Lung microvascular endothelial cell (primary cell): ENCODE measurements at places on chromosomes 1 and 21. TPM values are rescaled to one million over a fixed set of nuclear protein-coding genes. Genes with fewer than 3 reads are reported as not detected.

The ERG gene
- 39.7 and 50.8 TPM in 2 replicates for total RNA-seq

The THEMIS2 gene
- total RNA-seq: 34.7 and 35.9 TPM in 2 replicates

The RGSL1 gene
- not detected in 2 replicates for total RNA-seq

The AIRE gene
- total RNA-seq: not detected in 2 replicates

The SPATA1 gene
- total RNA-seq: 0.22 and 0.99 TPM in 2 replicates

The SYTL1 gene
- 0.22 TPM in 1 of 2 replicates, not detected in the other for total RNA-seq

The PAQR6 gene
- 0.22 and 0.60 TPM in 2 replicates for total RNA-seq

DNA sequence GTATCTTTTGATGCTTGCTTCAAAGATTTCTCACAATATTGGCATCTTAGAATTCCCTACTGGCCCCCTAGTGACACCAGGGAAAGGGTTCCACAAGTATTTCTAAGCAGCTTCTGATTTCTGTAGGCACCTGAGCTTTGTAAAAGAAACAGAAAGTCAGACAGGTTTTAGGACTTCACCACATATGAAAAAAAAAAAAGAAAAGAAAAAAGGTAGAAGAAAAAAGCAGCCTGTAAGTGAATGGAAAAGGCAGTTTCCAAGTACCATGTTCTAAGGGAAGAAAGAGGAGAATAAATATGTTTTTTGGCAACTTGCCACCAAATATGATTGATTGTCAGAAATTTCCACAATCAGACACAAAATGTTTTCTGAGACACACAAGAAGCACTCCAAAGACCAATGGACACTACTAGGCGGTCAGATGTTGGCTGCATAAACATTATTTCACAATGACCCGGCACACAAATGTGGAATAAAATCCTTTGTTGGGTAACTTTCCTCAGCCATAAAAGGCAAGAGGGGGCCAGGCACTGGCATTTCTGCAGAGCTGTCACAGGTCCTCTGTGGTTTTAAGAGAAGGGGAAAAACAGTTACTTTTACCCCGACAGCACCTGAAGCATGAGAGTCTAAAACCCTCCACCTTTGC lies 12.7 kb upstream of the CPLANE2 start:
- peak; percentile 75 for DNase-seq

DNA sequence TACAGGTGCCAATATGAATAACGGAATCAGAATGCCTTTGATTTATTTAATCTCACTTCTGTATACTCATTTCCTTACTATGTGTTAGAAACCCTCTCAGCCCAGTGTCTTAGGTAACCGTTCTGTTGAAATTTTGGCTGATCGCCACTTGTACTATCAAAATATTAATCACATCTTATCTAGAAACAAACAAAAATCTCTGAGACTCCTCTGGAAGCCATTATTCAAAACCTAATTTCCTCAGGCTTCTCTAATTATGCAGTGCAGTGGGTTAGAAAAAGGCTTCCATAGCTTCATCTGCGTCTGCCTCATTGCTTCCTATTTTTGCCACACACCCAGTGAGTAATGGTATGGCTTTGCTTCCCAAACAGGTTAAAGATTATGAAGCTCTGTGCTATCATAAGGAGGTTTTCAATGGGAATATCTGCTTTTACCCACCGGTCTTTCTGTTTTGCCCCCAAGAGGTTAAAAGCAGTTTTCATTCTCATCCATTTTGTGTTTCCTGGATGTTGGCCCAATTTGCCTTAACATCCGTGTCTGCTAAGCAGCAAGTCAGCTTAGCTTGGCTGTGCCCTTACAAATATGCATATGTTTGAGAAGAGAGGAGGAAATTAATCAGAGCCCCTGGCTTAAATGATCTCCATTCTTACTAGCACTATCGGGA lies 129.6 kb downstream of the RYR2 start:
- DNase-seq: no peak

DNA sequence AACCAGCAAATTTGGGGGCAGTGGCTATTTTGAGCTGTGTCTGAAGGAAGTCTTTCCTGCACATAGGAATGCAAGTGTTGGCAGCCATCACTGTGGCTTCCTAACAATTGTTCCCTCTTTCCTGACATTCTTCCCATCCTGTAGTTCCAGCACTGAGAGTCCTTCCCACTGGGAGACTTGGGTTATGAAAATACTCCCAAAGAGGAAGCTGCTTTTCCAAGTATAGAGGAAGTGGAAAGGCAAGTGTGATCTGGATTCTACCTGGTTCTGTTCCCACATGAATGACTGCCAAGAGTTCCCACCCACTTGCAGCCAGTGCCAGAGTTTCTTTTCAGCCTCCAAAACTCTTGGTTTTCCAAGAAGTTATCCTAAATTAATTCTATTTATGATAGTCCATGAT lies 98.5 kb upstream of the CD53 start:
- DNase-seq: peak; percentile 32

GRCh38 chr1:208631092-208631491 lies 386.9 kb upstream of the PLXNA2 start:
- no peak for DNase-seq

- DNase-seq: no peak
These were observed 1.6 kb upstream of the BARHL2 start for GRCh38 chr1:90718411-90719329.

GRCh38 chr1:32353886-32354570 lies 8.3 kb downstream of the FAM229A start:
- DNase-seq: no peak

DNA sequence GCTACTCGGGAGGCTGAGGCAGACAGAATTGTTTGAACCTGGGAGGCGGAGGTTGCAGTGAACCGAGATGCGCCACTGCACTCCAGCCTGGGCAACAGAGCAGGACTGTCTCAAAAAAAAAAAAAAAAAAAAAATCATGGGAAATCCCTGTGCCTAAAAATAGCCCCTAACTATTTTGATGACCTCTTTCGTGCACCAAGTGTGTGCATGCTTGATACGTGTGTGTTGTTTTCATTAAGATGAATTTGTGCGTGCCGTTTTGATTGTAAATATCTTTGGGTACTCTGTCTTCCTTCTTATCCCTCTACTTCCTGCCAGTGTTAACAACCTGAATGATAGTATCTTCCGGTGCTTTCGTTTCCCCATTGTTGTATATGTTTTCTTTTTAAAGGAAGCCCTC lies 9.8 kb downstream of the CACYBP start:
- peak; percentile 40 for DNase-seq

DNA sequence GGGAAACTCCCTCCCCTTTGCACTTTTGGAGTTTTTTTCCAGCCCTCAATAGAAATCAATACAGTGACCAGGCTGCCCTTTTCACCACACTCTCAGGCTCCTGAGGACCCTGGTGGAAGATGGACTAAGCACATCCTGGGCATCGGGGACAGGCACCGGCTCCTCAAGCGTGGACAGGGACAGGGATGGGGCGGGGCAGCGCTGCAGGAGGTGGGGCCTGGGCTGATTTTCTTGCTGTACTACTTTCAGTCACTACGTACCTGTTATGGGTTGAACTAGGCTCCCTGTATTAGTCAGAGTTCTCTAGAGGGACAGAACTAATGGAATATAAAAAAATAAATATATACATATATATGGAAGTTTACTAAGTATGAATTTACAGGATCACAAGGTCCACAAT lies 2.5 kb downstream of the MX2 start:
- DNase-seq: no peak
